Left renal cortex interstitium (tissue), 4 donors: ENCODE measurements at places on chromosomes 2 and 18.

GRCh38 chr2:202638721-202639120 is 4.0 kb downstream of the FAM117B start:
- no peak for DNase-seq

DNA sequence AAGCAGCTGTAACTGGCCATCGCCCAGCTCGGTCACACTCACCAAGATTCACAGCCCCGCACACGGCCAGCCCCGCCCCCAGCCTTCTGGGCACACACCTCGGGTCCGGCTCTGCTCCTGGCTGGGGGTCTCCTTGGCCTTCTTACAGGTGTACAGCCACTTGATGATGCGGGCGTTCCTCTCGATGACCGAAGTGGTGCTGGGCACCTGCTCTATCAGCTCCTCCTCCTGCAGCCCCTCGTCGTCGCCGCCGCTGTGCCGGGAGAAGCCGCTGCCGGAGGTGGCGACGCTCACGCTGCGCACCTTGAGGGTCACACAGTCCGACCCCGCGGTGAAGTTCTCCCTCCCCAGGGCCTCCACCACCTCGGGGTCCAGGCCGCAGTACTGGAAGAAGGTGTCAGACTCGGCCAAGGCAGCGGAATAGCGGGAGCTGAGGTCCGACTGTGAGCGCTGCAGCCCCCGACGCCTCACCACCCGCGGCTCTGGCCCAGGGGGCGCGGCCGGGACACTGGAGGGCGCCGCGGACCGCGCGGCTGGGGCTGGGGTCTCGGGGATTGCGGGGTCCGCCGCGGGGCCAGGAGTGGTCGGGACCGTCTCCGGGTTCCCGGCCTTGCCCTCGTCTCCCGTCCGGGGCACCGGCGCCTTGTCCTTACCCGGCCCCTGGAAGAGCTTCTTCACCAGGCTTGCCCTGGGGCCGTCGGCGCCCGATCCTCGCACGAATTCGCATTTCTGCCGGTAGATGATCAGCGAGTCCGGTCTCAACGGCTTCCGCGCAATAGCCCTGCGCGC is 769 bp downstream of the FAM110C start:
- no peak for DNase-seq

DNA sequence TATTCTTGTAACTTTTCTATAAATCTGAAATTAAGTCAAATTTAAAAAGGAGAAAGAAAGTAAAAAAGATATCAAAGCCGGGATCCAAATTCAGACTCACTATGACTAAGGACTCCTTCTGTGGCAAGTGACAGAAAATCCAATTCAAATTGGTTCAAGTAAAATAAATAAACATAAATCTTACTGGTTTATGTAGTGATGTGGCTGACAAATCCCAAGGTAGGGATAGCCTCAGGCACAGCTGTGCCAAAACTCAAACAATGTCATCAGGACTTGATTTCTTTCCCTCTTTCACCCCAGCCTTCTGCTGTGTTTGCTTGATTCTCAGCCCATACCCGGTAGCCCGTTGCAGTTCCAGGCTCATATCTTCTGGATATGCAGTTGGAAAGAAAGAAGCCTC is 284.6 kb downstream of the SP3 start:
- DNase-seq = no peak

DNA sequence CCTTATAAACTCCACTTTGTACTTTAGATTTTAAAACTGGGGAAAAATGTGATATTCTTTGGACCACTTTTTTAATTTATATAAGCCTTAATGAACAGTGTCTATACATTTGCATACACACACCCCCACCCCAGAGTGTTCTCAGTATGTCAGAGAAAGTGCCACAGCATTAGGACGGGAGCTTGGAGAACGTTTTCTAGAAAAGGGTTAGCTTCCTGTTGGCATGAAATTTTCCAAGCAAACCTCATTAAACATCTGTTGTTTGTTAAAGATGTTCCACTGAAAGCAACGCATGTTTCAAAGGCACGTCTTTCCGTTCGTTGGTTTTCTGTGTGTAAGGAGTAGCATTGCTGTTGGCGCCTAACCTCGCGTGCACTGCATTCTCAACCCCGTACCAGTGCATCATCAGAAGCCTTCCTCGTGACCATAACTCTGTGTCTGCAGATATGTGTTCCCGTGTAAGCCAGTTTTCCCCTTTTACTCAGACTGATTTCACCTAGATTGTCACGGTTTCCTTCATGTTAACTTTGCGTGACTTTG is 228.5 kb downstream of the ALPK2 start:
- no peak for DNase-seq

DNA sequence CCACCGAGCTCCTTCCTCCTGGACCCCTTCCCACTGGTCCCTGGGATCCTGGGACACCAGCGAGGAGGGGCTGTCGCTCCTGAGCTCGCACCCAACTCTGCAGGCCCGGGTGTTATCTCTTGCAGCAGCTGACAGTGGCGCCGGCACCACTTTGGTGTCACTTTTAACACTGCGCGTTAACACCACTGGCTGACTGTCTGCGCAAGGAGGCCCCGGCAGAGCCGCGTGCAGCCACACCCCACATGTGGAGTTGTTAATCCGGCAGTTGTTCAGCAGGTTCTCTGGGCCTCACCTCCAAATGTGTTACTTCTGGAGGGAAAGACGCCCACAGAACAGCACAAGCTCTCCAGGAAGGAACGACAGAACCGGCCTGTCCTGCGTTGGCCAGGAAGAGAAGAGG is 155.0 kb upstream of the GLI2 start:
- DNase-seq = no peak

DNA sequence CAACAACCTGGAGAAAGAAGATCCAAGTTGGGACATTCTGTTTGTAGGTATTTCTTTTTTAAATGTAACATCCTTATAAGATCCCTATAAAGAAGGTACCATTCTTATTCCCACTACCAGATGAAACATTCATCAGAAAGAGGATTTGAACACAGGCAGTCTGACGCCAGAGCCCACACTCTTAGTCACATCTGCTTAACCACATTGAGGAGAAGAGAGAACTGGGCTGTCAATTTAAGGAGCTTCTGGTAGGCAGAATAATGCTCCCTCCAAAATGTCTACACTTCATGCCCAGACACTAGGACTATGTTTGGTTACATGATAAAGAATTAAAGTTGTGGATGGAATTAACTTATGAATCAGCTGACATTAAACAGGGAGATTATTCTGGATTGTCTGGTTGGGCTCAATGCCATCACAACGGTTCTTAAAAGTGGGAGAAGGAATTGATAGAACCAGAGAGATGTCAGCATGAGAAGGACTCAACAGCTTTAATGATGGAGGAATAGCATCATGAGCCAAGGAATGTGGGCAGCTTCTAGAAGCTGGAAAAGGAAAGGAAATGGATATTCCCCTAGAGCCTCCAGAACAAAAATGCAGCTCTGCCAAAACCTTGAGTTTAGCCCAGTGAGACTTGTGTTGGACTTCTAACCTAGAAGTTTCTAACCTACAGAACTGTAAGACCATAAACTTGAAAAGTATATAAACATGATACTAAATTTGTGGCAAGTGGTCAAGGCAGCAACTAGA is 82.2 kb downstream of the KLF7 start:
- DNase-seq = no peak

DNA sequence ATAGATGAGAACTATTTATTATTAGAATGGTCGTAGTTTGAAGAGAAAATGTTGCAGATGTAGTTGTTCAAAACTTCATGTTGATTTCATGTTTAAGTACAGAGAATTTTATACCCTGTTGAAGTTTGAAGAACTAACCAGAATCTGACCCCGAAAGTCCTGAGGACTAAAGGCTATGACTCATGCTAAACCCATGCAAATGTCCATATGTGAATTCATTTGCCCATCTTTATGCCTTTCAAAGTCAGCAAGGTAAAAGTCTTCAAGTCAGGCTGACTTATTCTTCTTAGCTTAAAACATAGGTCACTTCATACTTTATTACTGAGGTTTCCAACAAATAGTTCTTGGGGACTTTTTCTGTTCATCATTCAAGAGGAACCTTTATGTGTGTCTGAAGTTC is 185.5 kb downstream of the CCDC85A start:
- DNase-seq = no peak

- DNase-seq = no peak
Measured at GRCh38 chr2:172944794-172945509, 130.7 kb upstream of the MAP3K20 start.

DNA sequence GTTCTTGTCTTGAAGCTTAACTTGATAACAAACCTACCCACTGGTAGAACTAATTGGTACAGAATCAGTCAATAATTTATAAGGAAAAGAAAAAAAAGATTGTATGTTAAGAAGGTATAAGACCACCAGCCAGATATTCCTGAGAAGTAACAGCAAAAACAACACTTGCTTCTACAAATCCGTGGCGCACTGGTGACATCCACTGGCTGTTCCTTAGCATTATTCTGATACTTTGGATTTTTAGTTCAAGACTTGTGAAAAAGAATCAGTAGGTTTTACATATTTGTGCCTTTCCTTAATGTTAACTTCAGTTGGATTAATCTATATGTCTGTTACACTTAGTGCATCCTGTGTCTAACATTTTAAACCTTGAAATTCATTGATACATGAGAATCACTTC is 141.8 kb downstream of the GRB14 start:
- DNase-seq = peak; percentile 3

DNA sequence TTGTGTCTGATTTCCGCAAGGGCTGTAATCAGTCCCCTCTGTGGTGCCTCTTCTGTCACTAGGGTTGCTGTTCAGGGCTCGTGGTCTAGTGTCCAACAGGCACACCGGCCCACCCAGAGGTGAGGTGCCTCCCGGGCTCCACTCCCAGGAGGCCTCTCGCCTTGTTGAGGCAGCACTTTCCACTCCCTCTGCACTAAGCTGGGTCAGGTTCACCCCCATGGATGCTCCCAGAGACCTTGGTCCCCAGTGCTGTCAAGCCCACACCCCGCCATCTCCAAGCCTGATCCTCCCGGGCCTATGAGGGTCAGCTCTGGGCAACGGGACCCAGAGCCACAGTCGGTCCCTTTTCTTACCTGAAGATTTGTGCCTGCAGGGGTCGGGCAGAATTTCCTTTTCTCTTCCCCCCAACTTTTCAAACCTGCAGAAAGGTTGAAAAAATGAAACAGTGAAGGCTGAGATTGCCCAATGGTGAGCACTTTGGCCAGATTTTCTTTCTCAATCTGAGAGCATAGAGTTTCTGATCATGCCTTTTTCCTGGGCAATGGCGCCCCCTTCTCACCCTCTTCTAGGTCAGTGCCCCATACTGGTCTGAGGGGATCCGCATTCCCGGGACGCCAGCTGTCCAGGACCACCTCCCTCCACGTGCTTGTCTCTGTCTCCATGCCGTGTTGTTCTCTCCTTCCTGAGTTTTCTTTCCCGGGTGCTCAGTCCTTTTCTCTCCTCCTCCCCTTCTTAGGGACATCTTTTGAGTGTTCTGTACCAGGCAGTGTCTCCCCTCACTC is 148.0 kb downstream of the ASB1 start:
- DNase-seq = no peak

GRCh38 chr2:120454654-120455385 is 108.9 kb downstream of the INHBB start:
- DNase-seq = no peak

GRCh38 chr2:234279637-234280036 is 217.2 kb downstream of the ARL4C start:
- no peak for DNase-seq

- DNase-seq = no peak
Measured at GRCh38 chr18:67072791-67073190, 443.7 kb downstream of the DSEL start.

GRCh38 chr2:66441581-66442320 is 6.8 kb downstream of the MEIS1 start:
- peak; percentile 45 for DNase-seq

- no peak for DNase-seq
Measured at GRCh38 chr18:13287372-13287771, 68.8 kb downstream of the LDLRAD4 start.

GRCh38 chr2:202278036-202278760 is 12.6 kb downstream of the NOP58 start:
- no peak for DNase-seq
